ENCODE measurements at places on chromosomes 11 and 22.

- DNase-seq, result no peak
Measured at GRCh38 chr11:10400856-10401255, 54.2 kb upstream of the AMPD3 start.

DNA sequence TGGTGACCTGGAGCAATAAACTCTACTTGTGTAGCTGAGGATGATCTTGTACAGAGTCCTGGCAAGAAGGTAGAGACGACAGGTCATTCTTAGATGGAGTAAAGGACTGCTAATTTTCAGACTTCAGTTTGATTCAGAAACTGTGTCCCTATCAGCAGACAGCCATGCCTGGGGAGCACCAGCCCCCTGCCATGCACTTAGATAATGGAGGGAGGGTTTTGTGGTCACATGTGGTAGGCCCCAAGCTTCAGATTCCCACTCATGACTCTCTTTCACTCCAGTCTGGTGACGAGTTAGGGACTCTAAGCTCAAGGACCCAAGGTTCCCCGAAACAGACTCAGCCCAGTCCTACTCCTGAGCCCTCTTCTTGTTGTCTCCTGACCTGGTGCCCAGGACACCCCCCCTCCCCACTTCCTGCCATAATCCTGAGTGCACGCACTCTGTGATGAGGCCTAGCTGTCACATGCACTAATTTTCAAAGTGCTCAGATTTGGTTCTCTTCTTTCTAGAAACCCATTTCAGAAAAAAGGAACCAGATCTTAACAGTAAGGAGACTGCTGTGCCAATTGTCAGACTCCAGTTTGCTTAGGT is 10.2 kb upstream of the AMPD3 start:
- DNase-seq, result no peak

- DNase-seq, result no peak
Measured at GRCh38 chr11:95917193-95918036, 6.5 kb downstream of the MTMR2 start.

GRCh38 chr11:46012185-46012584 is 89.7 kb downstream of the LARGE2 start:
- DNase-seq, result no peak

DNA sequence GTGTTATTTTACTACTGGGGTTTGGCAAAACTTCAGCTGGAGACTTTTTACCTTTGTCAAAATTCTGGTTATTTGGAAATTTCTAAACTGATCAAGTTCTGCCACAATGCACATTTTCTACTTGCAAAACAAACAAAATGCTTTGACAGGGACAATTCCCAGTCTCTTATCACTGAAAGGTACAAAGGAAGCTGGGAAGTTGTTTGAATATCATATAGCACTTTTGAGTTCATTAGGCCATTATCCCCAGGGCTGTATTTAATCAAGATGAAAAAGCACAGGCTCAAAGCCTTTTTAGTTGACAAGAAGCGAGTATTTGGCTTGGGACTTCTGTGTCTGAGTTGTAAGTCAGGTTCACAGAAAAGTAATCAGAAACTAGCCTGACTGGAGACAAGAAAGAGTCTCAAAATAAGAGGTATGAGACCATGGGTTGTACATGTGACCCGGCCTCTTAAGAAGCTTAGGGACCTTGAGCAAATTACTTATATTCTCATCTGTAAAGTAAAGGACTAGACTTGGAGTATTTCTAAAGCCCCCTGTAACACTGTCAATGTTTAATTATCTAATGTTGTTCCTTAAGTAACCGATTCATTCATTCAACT is 2.9 kb upstream of the HORMAD2 start:
- no peak for DNase-seq

- DNase-seq, result no peak
Measured at GRCh38 chr11:40338739-40339138, 1120.7 kb downstream of the LRRC4C start.

- no peak for DNase-seq
Measured at GRCh38 chr11:47136327-47136726, 40.4 kb downstream of the ARFGAP2 start.

- no peak for DNase-seq
Measured at GRCh38 chr22:47600281-47600680, 837.8 kb downstream of the TBC1D22A start.

GRCh38 chr11:7869467-7869866 is 61.6 kb downstream of the OR10A6 start:
- no peak for DNase-seq

GRCh38 chr22:35537232-35537631 is 3.4 kb upstream of the RASD2 start:
- DNase-seq, result no peak

DNA sequence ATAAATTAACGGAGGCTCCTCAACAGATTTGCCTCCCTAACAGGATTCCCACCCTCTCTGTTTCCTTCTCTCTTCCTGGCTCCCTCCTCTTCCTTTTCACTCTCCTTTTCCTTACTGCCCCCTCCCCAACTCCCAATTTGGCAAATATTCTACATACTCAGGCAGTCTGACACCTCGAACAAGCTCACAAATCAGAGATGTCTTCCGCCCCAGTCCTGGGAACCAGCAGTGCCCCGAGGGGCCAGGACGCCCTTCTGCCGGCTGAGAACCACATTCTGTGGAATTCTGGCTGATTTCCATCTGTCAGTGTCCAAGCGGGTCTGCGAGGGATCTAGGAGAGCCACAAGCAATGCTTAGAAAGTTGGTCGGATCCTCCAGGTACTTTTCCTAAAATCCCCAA is 94.0 kb downstream of the NTM start:
- no peak for DNase-seq

DNA sequence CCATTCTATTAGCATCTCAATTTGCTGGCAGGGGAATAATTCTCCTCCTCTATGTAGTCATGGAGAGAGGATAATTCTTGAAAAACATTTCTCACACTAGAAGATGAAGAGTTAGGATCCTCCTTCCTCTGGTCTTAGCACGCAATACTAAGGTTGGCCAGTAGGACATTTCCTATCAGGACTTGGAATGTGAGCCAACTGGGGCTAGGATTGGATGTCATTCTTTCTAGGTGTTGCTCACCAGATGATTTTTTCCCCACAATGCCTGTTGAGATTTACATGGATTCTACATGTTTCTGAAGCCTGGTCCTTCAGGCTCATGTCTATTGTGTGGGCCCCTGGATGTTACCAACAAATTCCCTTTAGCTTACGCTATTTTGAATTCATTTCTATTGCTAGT is 28.0 kb downstream of the SLN start:
- DNase-seq, result no peak

DNA sequence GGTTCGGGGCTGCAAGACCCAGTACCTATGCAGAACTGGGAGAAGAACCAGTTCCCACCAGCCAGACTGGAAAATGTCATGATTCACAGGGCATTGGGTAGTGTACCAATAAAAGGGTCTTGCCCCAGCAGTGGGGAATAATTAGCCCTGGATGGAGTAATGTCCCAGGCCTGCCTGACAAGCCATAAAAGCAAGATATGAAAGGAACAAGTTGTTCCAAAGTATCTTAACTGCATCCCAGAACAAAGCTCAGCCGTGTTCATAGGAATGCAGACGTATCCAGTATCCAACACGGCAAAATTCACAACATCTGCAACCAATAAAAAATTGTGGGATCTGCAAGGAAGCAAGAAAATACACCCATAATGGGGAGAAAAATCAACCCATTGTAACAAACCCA is 47.9 kb downstream of the ASCL2 start:
- DNase-seq, result no peak

GRCh38 chr11:20353829-20354434 is 9.6 kb upstream of the HTATIP2 start:
- no peak for DNase-seq

DNA sequence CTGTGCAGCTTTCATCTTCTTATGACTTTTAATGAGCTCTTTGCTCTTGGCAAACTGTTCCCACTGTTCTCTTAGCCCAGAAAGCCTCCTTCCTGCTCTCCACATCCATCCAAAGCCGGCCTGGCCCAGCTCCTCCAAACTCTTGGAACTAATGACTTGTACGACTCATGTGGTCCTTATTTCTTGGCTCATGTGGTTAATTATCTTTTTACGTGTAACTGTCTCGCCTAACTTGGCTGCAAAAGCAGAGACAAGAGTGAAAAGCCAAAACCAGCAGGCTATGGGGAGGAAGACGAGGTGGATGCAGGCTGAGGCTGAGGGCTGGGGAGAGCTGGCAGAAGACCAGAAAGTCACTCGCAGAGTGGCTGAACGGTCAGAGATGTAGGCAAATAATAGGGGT is 5.5 kb downstream of the CSNK2A3 start:
- DNase-seq, result no peak

DNA sequence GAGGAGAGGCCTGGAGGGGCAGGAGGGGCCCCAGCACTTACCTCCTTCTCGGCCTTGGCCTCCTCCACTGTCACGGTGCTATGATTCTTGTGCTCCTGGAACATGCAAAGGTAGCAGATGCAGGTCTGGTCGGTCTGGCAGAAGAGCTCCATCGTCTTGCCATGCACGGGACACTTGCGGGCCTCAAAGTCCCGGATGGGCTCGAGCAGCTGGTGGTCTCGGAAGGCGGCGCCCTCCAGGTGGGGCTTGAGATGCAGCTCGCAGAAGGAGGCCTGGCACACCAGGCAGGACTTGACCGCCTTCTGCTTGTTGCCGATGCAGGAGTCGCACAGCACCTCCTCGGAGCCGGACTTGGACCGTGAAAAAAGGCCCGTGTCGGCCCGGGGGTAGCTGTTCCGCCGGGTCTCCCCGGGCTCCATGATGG is 714 bp downstream of the TRIM29 start:
- DNase-seq, result no peak

DNA sequence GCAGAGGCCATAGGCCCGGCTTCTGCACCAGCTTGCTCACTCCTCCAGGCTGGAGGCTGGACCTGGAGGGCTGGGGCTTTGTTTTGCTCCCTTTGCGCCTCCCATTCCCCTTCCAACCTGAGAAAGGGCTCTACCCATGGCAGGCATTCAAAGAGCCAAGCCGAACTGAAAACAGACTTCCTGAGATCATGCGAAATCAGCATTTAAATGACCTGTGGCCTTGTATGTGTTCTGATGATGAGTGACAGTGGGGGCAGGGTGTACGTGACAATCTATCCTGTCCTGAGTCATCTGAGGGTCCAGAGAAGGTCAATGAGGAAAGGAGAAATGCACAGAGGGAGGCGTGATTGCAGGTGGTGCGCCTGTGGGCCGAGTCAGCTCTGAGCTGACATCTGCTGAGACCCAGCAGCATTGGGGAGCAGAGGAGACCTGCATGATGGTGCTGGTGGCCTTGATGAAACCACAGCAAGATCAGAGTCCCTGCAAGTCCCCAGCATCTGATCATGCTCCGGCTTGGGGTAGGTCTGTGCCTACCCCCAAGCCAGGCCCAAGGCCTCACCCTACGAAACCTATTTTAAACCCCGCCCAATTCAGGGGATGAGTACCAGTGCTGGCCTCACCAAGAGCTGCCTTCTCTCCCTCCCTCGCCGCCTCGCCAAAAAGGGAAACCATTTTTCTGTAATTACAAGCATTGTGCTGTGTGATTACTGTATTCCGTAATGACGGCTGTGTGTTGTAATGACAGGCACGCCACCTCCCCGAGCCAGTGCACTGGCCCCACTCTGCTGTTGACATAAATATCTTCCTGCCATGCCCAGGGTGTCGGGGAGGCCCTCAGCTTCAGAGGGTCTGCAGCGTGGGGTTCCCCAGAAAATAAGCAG is 95.2 kb upstream of the ANO1 start:
- no peak for DNase-seq

DNA sequence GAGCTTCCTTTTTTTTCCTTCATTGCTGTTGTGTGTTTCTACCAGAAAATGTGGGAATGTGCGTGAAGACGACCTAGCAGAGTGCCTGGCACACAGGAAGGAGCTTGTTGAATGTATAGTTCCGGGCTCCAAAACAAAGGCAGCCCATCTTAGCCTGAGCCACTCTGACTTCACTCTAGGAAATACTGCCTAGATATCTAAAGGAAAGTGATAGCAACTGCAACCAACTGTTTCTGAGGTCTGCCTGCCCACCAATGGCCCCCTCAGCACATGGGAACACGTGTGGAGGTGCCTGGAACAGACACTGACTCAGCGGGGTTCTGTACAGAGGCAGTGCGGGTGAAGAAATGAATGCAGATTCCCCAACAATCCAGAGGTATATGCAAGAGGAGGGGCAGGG is 14.7 kb upstream of the XBP1 start:
- no peak for DNase-seq

DNA sequence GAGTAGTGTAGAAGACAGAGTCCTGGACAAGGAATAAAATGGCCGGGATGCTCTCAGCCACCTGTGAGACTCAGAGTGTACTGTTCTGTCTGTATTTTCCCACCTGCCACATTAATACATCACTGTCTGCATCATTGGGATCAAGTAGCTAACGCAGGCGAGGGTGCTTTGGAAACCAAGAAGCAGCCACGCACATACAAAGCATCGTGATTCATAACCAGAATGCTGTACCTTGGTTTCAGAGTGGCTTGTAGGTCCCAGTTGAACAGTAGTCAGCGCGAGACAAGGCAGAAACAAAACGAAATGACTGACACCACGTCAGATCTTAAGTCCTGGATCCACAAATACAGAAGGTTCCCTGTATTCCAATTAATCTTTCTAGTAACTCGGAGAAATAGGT is 198.3 kb downstream of the GRIK4 start:
- no peak for DNase-seq

GRCh38 chr22:48357196-48357595 is 1470.5 kb downstream of the BRD1 start:
- no peak for DNase-seq

DNA sequence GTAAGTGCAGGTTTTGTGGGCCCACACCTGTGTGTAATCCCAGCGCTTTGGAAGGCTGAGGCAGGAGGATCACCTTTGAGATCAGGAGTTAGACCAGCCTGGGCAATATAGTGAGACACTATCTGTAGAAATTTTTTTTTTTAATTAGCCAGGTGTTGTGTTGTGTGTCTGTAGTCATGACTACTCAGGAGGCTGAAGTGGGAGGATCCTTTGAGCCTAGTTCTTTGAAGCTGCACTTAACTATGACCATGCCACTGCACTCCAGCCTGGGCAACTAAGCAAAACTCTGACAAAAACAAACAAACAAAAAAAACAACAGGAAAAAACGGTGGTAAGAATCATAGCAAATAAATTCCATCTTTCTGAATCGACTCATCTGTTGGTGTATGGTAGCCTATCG is 268.6 kb upstream of the PDGFD start:
- DNase-seq, result no peak

DNA sequence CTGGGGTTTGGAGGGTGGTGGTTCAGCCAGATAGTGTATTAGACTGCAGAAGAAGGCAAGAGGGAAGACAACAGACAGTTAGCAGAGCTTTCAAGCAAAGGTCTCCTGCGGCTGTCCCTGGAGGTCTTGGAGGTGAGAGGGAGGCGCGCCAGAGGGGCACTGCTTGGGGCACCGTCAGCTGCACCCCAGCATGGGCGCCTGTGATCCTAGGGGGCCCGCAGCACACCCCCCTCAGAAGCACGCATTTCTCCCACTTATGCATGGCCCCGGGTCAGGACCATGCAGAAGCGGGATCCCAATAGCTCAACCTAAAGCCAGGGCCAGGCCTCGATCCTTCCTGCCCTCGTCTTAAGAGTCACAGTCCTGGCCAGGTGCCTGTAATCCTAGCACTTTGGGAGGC is 26.5 kb downstream of the FGF4 start:
- DNase-seq, result no peak
